ENCODE measurements at places on chromosomes 11 and 22.

GRCh38 chr11:14420223-14420622 is 61.2 kb upstream of the RRAS2 start:
- no peak for DNase-seq

DNA sequence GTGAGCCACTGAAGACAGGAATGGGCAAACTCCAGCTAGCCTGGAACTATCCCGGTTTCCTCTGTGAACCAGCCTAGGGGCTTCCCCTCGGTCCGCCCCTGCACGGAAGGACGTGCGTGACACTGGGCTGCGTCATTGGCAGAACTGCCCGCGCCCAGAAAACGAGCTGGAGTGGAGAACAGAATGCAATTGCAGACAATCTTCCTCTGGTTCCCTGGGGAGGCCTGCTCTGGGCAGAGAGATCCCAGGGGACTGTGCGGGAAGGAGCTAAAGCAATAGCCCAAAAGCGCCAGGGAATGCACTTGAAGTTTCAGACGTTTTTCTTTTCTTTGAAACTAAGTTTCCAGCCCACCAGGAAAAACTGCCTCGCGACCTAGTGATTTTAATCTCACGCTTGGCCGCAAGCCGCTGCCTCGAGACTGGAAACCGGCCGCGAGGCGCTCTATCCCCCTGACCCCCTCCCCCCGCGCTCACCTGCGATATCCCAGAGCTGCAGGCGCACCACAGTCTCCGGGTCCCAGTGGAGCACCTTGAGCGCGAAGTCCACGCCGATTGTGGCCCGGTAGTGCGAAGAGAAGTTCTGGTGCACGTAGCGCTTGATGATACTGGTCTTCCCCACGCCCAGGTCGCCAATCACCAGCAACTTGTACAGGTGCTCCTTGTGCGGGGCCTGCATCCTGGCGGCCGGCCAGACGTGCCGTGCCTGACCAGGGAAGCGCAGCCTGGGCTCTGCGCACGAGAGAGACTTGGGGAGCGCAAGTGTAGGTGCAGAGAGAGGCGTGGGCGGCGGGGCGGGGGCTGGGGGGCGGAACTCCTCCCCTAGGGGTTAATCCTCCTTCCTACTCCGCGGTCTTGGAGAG is at the start of gene RAB38:
Gene RAB38, minus strand, starts transcription at position 735 of the 860 bp plus-strand sequence. Its CDS starts 59 bp downstream, at position 676.
- DNase-seq: peak; percentile 27

- DNase-seq: no peak
These were observed 21.4 kb upstream of the MICAL3 start for GRCh38 chr22:18045794-18046193.

GRCh38 chr11:64360448-64360921 is 1.5 kb downstream of the RPS6KA4 start:
- no peak for DNase-seq

DNA sequence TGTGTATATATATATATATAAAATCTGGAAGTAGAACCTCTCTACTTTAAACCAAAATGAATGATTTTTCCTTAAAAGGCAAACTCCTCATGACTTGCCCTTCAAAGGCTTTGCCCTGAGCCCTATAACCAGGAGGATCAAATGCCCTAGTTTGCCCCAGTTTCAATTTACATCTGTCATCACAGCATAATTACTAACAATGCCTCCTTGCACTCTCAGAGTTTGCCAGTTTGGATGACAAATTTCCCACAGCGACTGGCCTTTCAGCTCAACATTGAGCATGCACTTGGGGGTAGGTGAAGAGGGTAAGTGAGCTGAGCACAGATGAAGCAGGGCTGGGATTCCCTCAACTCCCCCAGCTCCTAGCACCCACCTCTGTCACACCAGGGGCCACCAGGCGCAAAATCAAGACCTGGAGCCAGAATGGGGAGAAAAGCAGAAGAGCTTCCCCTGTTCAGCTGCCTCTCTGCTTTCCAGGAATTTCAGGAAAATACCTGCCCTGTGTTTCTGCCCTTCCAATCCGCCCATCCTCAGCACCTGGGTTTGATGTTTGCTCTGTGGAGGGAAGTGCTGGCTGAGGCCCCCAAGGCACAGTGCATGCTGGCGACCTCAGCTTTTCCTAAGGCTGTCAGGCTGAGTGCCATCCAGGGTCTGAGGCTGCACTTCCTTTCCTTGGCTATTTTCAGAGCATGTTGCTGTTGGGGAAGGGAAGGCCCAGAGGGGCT is 67.5 kb downstream of the ADAMTS15 start:
- DNase-seq: peak; percentile 31

DNA sequence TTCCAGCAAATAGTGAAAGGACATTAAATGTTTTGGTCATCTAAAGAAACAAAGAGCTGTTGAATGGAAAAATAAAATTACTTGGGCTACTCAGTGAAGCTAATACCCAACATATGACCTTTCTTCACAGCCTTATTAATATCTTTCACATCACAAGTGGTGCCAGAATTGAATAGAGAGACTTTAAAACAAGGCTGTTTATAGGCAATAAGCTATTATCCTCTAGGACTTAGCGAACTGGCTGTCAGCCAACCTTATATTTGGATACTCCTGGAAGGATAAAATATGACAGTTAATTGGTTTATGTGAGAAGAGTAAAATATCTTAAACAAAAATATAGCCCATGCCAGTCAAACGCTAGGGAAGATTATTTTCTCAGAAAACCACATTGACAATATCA is 225.5 kb upstream of the BLID start:
- no peak for DNase-seq

GRCh38 chr11:12554122-12554521 is 120.1 kb upstream of the TEAD1 start:
- DNase-seq: no peak

GRCh38 chr22:43948836-43949406 is 6.3 kb upstream of the SAMM50 start:
- DNase-seq: no peak

DNA sequence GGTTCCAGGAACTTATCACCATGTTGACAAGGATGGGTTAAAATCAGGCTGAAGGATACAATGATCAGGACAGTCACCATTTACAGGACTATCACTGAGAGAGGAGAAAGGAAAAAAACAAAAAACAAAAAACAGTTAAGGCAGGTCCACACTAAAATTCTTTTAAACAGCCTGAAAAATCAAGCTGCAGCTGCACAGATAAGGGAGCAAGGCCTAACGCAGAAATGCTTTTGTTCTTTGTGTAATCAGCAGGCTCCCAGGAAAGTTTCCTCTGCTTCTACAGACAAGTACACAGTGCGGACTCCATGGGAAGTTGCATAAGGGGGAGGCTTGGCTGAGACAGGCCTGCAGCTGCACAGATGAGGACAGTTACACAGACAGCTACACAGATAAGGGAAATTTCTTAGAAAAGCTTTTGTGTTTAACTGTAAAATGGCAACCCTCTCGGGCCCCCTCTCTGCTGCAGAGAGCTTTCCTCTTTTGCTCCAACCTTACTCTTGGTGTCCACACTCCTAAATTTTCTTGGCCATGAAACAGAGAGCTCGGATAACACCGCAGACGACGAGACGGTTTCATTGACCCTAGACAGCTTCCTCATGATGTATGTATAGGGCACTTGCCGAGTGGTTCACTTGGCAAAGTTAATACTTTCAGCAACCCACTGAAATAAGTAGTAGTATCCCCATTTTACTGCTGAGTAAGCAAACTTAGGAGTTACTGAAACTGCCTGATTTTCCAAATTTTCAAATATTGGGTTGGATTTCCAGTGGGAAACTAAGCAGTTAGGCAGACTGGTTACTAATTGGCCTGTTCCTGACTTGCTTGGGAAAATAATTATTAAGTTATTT is 45.5 kb downstream of the PIWIL3 start:
- no peak for DNase-seq

DNA sequence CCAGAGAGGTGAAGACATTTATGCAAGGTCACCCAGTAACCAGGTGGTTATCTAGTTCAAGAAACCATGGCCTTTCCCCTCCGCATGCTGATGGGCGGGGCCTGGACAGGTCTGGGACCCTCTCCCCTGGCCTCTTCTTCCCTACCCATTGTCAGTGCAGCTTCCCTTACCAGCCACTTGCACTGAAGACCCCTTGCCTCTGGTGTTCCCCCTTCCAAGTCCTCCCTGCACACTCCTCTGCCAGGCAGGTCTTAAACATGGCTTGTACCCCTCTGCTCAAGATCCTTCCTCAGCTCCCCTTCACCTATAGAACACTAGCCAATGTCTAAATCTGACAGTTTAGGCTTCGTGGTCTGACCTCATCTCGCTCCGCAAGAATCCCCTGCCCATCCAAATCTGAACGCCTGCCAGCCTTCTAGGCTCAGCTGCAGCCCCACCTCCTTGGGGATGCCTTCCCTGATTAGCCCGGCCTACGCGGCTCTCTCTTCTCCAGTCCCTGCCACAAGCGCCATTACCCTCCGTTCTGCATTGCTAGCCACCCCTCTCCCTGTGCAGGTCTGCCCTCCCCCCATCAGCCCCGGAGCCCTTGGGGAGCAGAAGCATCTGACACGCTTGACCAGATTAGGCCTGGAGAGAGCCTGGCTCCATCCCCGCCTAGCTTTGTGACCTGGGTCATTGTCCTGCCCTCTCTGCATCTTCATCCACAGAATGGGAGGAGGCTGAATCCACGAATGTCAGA is 213.8 kb downstream of the DSCAML1 start:
- peak; percentile 32 for DNase-seq

Data from NCI-H2029 (cell line).